ENCODE measurements at places on chromosomes 6 and 20.

DNA sequence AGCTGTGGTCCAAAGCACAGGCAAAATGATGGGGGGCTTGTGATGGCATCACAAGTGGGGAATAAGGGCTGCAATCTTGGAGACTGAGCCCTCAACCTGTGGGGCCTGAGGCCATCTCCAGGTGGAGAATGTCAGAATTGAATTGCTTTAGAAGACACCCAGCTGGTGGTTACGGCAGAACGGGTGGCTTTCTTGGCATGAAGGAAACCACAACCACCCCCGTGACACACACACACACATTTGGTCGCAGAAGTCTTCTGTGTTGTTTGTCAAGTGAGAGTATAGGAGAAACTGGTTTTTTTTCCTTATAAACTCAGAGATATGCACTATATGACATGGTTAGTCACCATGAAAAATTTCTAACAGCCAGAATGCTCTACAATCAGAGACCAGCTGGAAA is 139.5 kb upstream of the CDH4 start:
- no peak for DNase-seq

DNA sequence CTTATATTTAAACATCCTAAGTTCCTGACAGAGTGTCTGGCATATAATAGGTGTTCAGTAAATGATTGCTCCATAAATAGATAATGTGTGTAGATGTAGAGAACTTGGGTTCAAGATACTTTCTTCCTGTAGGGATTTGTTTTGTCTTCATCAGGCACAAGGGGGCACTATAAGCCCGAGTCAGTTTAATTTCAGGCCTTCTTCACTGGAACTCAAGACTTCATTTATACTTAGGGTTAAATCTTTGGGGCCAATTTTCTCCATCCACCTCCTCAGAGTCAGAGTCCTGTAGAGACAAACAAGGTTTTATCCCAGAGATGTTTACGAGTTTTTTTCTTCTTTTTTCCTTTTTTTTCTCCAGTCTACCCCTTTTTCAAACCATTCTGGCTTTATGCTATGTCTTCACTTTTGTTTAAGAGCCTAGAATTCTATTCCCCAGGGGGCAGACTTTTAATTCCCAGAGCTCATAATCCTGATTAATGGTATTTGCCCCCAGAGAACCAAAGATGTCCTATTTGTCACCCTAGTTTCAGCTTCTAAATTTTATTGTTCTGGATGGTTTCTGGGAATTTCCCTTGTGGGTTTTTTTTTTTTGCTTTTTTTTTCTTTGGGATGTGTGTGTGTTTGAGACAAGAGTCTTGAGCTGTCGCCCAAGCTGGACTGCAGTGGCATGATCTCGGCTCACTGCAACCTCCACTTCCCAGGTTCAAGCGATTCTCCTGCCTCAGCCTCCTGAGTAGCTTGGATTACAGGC is 88.4 kb downstream of the HFE start:
- no peak for DNase-seq

DNA sequence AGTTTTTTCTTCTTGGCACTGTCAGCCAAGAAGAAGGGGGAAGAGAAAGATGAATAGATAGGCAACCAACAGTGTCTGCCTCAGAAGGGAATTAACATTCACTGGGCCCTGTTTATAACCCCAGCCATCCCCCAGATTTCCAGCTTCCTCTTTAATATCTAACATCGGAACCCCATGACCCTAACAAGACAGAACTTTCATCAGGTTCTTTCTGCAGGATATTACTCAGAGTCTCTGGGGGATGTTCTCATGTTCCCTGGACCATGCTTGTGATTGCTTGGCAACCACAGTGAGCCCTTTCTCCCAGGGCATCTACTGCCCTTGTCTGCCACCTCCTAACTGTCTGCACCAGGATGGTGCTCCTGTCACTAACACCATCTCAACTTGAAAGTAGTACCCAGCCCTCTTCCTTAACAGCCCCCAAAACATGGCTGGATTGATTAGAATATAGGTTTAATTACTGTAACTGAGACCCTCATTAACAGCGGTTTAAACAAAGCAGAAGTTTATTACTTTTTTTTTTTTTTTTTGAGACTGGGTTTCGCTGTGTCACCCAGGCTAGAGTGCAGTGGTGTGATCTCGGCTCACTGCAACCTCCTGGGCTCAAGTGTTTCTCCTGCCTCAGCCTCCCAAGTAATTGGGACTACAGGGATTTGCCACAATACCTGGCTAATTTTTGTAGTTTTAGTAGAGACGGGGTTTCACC is 12.0 kb upstream of the PTPN1 start:
- DNase-seq, result no peak

DNA sequence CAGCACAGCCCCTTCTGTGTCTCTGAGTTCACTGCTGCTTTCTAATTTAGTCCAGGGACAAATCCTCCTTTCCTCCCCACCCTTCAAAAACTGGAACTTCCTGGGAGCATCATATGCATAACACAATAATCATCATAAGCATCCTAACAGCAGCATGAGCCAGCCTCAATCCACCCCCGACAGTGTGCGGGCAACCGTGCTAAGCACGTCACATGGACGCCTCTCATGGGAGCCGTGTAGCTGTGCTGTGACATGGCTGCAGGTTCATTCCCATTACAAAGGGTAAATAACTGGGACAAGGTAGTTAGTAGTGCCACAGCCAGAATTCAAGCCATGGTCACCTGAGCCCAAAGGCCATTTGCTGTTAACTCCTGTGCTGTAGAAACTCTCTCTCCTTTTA is 24.5 kb upstream of the ULBP3 start:
- DNase-seq, result no peak

DNA sequence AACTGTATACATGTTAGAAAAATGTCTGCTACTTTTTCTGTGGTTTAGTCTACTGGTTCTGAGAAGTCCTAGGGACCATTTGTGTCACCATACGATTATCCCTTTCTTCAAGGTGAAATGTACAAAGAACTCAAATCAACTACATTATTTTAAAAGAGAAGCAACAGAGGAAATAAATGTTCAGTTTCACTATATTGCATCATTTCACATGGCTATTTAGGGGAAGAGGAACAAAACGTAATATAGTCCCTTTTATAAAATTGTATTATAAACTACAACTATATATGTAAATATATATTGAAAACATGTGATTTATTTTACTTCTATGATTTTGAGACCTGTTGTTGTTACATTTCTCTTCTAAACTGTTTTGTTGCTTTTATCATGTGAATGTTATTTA is 1308.0 kb downstream of the EPHA7 start:
- no peak for DNase-seq

GRCh38 chr6:169145991-169146501 is 107.6 kb downstream of the THBS2 start:
- DNase-seq, result no peak

DNA sequence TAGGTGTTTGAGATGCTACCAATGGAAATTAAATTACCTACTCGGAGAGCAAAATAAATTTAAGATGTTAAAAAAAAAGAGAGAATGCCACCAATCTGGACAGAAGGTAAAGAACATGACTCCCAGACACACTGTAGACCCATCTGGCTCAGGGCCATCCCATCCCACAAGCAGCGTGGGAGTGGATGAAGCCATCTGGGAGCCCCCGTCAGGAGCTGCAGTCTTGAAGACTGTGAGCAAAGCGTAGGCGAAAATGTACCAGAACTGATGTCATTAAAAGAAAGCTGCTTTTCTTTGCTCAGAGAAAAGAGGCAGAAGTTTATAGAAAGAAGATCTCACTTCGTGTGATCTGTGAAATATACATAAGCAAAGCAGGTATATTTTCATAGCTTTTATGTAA is 815.7 kb downstream of the QKI start:
- no peak for DNase-seq

GRCh38 chr6:136609873-136610706 is 59.9 kb upstream of the MAP7 start:
- no peak for DNase-seq

DNA sequence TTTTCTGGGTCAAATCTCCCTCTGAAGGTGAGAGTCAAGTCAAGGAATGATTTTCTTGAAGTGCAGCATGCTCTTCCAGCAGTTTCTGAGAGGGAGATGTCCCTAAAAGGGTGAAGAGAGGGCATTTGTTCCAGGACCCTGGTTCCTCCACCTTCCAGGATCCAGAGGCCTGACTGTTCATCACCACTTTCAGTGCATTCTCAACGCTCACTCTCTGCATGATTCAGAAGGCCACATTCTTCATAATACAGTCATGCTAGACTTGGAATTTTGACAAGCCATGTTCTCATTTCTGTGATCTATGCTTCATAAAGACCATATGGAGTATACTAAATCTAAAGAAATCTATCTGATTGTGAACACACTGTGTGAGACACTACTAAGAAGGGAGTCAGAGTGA is 85.1 kb downstream of the PDE7B start:
- DNase-seq, result no peak

GRCh38 chr6:113352029-113352801 is 504.9 kb upstream of the MARCKS start:
- DNase-seq, result no peak

DNA sequence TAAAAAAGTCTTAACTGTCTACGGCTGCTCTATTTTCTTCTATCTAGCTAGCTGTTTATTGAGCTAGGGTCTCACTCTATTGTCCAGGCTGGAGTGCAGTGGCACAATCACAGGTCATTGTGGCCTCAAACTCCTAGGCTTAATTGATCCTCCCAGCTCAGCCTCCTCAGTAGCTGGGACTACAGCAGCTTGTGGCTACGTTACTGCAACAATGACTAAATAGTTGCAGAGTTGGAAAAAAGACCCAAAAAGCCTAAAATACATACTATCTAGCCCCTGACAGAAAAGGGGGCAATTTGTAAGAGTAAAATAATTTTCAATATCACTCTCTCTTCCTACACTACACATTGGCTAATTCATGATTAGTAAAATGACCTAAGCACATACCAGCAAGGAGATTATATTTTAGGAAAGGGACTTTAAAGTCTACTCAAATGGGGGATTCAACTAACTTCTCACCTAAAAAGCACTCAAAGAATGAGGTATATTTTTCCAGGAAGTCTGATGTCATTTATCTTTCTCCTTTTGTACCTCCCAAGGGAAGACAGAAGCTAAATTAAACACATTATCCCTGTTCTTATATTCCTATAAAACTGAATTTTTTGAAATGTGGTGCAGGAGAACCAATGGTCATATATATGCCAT is 82.8 kb downstream of the ZMYND8 start:
- no peak for DNase-seq

- no peak for DNase-seq
Observed at GRCh38 chr20:45589725-45590124, 10.6 kb upstream of the WFDC8 start.

DNA sequence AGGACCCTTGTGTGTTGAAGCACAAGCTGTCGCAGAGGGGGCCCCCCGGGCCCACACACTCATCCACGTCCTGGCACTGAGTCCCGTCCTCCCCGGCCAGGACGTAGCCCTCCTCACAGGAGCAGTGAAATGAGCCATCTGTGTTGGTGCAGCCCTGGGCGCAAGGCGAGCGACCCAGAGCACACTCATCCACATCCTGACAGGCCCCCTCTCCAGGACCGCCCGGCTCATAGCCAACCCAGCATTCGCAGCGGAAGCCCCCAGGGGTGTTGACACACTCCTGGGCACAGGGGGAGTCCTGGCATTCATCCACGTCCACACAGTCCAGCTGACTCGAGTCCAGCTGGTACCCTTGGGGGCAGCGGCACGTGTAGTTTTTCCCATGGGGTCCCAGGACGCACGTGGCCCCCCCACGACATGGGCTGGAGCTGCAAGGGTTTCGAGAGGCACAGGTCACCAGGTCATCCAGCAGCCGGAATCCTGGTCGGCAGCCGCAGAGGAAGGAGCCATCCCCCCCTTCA is 1.2 kb downstream of the CD93 start:
- DNase-seq, result no peak

DNA sequence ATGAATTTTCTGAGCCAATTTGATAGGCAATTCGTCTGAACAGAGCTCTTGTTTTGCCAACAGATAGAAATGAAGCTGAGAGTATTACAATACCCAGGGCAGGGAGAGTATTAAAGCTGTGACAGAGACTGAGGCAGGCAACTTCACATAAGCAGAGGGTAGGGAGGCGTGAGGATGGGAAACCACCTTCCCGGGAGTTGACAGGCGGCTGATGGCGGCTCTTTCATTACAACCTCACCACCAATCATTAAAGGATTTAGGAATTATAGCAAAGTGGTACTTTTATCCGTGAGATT is 73.3 kb downstream of the CD83 start:
- no peak for DNase-seq

GRCh38 chr6:166786704-166787293 is 159.7 kb upstream of the RPS6KA2 start:
- DNase-seq, result peak; percentile 69

DNA sequence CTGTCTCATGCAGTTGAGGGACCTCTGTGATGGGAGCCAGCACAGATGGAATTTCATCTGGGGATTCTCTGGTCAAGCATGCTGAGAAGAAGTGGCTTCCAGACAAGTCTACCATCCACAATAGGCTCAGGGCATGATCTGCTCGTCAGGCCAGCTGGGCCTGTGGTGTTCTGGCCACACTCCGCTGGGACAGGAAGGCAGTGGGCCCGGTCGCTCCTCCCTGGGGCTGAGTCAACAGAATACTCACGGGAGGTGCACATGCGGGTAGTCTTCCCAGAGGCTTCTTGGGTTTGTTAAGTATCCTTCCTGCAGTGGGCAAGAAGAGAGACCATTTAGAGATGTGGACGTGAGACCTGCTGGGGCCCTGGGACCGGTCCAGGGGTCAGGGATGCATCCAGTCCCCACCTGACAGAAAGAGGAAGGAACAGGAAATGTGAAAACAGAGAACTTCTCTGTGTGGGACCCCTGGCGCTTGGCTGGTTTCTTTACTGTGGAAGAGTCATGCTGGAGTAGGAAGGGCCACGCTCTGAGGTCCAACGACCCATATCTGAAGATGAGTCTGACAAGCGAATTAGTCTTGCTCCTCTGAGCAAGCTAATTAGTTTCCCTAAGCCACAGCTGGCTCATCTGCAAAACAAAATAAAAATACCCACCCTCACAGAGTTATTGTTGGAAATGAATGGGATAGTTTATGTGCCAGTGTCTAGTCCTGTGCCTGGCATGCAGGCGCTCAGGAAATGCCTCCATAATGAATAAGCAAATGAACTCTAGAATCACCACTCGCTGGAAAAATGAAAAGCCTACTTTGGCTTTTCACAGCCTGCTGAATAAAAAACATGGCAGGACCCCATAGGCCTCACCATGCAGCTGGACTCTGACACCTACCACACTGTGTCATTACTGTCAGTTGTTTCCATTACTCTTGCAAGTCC is 67.3 kb downstream of the TRAM2 start:
- DNase-seq, result no peak

- DNase-seq, result no peak
Observed at GRCh38 chr6:9168669-9169068, 733.3 kb upstream of the SLC35B3 start.

DNA sequence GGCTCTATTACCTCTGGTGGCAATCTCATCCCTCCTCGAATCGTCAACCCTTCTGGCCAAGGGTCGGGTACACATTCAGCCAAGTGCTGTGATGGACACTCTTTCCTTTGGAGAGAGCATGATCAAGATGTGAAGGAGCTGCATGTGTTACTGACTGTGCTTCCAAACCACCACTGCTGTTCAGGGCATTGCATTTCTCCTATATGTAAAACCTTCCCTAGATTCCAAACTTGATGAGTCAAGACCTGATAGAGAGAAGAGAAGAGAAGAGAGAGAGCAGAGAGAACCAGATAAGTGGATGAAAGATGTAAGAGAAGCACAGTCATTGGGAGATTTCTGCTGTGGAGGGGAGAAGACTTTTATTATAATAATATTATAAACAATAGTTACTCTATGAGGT is 162.2 kb downstream of the KCNQ5 start:
- DNase-seq, result no peak

GRCh38 chr6:107353773-107354382 is 105.5 kb downstream of the PDSS2 start:
- no peak for DNase-seq

Data from GM19239 (cell line).